ENCODE measurements at places on chromosomes 12 and 14.
A peak's percentile ranks its signal among the peaks of the same experiment; 100 is the strongest.

GRCh38 chr14:48748151-48748675, 838.0 kb downstream of the RPS29 start:
- no peak for DNase-seq

- DNase-seq: peak; percentile 11
Measured at GRCh38 chr12:105888696-105889095, 250.1 kb downstream of the NUAK1 start.

- no peak for DNase-seq
Measured at GRCh38 chr14:74425525-74426201, 347 bp downstream of the SYNDIG1L start.

DNA sequence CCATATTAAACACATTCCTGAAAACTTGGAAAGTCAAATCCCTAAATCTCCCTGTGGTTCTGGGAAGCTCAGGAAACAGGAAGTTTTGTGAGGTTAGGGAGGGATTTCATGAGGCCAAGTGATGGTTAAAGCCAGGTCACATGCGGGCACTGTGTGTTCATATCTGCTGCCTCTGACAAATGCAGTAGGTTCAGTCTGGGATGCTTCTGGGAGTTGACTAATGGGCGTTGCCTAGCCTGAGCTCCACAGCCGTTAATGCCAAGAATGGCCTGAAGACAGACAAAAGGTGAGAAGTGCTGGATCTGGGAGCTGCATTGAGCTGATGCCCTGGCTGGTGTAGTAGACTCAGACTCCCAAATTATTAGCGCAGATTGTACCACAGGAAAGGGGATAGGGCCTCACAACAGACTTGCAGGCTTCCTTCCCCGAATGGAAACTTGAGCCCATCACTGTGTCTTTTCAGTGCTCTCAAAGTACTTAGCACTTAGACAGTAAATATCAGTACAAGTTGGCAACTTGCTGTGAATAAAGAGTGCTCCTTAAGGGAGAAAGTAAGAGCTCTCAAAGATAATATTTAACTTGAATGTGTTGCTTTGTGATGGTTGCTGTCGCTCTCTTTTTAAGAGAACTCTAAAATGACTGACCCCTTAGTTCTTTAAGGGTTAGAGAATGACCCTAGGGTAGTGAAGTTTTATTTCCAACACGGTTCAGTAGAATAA, 17.3 kb downstream of the GSG1 start:
- no peak for DNase-seq

DNA sequence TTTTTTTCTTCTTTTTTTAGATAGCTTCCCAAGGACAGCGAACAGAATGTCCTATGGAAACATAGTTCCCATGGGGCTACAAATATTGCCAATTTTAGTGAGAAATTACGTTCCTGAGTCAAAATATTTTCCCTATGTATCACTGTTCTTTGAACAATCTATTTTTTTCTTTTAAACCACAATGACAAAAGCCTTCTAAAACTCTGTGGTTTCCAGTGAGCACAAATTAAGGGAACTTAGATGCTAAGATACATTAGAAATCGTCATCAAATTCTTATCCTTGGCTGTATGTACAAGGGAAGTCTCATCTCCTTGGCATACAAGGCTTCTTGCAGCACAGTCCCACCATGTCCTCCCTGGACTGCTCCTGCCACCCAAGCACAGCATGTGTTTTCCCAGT, 17.9 kb downstream of the CPM start:
- DNase-seq: peak; percentile 25

DNA sequence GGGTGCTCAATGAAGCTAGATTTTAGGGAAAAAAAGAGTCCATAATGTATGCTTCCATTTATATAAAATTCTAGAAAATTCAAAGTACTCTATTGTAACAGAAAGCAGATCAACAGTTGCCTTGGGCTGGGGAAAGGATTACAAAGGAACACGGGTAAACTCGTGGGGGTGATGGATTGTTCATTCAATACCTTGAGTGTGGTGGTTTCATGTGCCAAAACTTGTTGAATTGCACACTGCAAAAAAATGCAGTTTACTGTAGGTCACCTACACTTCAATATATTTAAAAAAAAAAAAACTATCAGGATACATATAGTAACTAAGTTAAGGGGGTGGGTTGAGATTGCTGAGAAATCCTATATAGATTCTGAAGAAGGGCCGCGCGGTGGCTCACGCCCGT, 33.6 kb downstream of the PAWR start:
- DNase-seq: no peak

DNA sequence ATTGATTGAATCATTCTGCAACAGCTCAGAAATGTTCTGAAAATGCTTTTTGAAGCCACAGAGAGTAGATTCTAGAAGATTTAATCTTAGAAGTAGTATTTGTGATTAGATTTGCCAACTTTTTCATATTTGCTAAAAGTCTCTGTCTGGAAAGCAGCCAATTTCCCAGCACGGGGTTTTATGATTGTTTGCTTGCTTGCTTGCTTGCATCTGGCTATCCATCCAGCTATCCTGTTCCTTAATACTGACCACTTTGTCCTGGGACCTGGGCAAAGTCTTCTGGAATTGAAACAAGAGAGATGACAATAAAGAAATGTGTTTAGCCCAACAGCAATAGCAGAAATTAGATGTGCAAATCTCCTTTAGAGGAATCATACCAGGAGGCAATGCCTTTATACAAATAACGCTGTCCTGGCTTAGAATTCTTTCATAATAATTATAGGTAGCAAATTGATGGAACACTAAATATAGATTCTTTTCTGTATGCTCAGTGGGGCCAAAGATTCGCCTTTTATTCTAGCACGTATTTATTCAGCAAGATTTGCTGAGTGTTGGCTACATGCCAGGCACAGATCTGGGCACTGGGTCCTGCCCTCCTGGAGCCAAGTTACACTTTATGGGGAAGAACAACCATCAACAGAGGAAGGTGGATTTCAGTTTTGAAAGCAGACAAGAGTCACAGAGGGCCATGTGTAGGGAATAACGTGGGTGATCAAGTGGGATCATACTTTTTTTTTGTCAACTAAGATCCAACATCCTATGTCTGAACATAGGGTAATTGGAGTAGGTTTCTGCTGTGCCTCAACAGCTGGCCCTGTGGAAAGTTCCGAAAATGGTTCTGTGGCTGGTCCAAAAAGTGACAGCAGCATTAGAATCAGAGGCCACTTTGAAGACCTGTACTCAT, 25.3 kb downstream of the MYBPC1 start:
- no peak for DNase-seq

DNA sequence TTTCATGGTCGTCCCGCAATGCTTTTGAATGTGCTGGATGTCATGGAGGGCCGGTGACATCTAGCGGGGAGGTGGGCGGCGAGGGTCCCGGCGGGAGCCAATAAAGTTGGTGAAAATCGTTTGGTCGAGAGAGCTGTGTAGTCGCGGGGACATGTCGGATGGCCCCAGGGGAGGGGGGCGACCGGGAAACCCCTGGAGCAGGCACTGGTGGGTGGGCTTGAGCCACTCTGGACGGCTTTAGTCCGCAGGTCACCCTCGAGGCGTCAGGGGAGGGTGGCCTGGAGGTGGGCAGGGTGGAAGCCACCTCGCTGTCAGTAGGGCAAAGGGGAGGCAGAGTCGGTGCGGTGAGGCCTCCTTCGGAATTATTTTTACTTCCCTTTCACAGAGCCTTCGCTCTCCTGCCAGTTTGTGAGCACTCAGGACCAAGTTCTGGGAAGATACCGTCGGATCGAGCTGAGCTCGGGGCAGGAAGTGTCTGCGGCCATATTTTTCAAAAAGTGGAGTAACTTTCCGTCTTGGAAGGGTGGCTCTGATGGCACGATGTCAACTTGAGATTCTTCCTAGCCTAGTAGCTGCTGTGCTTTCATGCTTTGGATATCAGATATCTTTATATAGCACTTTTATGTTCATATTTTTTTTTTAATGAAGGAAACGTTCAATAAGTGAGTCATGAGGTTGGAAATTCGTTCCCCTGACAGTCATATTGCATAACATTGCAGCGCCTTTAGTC, 28.2 kb downstream of the WBP11 start:
- DNase-seq: peak; percentile 44

DNA sequence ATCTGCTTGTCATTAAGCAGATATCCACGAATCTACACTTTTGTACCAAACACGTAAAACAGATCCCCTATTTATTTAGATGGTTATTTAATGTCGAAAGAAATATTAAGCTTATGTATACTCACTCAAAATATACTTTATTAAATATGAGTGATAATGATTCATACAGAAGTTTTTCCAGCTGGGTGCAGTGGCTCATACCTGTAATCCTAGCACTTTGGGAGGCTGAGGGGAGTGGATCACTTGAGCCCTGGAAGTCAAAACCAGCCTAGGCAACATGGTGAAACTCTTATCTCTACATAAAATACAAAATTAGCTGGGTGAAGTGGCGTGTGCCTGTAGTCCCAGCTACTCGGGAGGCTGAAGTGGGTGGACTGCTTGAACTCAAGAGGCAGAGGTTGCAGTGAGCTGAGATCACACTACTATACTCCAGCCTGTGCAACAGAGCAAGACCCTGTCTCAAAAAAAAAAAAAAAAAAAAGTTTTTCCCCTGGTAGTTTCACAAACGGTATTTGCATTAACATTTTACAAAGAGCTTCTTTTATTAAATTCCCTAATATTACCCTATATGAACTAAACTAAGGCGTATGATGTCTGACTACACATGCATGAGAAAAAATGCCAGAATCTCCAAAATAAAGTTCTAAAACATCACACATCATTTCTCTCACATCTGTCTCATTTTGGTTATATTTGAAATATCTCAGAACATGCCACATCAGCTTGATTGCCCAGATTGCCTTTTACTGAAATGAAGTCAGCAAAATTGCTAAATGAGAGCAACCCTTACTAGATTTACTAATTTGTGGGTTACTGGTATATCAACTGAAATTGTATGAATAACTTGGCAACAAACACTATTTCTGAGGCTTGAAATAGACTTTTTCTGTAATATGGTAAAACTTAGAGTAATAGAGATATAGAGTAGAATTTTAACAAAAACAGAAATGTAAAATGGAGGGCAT, 74.9 kb downstream of the PAWR start:
- DNase-seq: no peak

DNA sequence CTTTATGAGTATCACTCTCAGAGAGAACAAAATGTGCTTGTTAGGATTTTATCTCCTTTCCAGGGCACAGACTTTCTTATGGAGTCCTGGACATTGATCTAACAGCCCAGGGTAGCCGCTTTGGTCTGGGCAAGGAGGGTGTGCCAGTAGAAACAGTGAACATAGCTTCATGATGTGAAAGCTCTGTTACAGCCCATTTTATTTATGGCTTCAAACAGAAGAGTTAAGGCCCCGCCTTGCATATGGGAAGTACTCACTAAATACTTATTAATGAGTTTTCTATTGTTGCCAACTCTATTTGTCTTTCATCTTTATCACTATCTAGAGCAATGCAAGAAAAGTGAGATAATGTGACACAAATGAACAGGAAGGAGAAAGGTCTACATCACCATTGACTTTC, 200.5 kb downstream of the NTF3 start:
- DNase-seq: no peak

DNA sequence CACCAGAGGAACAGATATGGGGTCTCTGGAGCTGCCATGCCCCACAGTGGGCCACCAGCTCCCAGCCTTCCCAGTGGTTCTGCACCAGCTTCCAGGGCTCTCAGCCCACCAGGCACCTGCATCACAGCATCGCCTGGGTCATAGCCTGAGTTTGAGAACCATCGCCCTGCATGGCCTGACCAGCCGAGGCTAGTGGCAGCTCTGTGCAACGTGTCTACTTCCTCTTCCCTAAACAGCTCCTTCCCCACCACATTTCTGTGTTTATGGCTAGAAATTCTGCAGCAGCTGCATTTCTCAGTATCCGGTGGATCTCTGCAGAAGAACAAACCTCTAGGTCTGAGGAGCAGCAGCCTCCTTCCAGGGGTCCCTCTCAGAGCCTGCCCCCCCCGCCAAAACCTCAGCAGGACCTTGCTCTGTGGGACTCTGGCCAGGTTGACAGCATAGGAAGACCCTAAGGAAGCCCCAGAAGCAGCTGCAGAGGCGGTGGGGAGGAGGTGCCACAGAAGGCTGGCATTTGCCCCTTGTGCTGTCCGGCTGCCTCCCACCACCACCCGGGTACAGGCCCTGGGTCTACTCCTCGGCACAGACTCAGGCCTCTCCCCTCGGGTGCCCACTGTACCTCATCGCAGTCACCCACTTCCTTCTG, 47.7 kb downstream of the PSMA6 start:
- no peak for DNase-seq

GRCh38 chr12:6758506-6759095, 5.7 kb upstream of the MLF2 start:
- no peak for DNase-seq

DNA sequence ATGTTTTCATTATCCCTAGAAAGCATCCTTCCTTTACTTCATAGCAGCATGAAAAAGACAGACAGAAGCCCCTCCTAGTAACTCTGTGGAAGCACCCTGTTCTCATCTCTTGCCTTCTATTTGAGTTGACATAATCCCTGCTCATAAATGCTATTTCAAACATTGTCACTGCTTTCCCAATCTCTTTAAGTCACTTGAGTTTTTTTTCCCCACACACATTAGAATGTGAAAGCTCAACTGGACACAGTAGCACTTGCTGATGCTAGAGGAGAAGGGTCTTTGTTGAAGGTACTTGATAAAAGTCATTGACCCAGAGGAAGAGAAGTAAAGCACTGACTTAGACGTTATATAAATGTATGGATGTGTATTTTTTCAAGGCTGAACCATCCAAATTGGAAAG, 3.0 kb downstream of the E2F7 start:
- DNase-seq: no peak

DNA sequence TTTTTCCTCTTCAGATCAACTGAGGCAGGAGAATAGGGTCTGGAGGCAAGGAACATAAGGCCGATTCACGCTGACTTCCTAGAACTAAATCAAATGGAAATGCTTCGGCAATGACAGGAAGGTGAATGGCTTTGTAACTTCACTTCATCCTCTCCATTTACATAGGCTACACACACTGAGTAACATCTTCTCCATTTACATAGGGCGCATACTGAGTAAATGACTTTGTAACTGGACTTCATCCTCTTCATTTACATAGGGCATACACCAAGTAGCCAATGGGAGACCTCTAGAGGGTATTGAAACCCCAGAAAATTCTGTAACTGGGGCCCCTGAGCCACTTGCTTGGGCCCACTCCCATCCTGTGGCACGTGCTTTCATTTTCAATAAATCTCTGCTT, 71.0 kb upstream of the CPSF6 start:
- no peak for DNase-seq

- DNase-seq: no peak
Measured at GRCh38 chr12:65958456-65958855, 134.2 kb downstream of the HMGA2 start.

- DNase-seq: no peak
Measured at GRCh38 chr12:121927813-121928212, 9.4 kb downstream of the CFAP251 start.

- DNase-seq: no peak
Measured at GRCh38 chr12:31260840-31261239, 65.1 kb downstream of the SINHCAF start.

GRCh38 chr12:130677957-130678558, 38.0 kb downstream of the RIMBP2 start:
- DNase-seq: no peak

Data from kidney glomerular epithelial cell (primary cell).